ENCODE measurements at places on chromosomes 1 and 21.

DNA sequence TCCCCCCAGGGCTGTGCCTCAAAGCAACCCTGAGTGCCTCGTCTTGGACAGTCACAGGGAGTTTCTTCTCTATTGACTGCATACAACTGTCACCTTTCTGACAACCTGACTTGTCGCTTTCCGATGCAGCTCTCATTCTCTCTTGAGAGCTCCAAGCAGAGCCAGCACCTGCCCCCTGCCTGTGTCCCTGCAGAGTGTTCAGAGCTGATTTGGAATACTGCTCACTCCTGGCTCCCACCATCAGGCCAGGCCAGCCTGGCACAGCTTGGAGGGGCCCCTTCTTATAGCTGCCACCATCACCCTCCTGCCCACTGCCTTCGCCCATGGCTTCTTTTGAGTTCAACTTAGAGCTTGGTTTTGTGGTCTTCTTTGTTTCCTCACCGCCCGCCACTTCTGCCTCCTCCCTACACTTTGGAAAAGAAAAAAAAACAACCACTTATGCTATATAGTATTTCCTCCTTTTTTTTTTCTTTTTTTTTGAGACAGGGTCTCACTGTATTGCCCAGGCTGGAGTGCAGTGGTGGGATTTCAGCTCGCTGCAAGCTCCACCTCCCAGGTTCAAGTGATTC is 12.3 kb downstream of the NCF2 start:
- no peak for DNase-seq

DNA sequence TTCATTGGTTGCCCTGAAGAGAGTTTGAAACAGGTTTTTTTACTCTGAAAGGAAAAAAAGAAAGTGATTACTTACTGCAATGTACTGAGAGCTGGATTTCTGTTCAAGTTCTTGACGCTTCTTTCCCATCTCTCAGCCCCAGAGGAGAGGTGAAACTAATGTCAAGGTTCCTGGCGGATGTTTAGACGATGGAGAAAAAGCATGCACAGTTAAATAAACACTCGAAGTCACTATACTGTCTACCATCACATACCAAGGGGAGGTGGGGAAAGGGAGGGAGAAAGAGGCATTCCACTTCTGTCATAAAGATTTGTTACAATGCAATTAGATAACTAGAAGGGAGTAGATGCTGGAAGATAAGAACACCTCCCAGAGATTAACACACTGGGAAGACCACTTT is 177.0 kb upstream of the TNR start:
- DNase-seq = no peak

DNA sequence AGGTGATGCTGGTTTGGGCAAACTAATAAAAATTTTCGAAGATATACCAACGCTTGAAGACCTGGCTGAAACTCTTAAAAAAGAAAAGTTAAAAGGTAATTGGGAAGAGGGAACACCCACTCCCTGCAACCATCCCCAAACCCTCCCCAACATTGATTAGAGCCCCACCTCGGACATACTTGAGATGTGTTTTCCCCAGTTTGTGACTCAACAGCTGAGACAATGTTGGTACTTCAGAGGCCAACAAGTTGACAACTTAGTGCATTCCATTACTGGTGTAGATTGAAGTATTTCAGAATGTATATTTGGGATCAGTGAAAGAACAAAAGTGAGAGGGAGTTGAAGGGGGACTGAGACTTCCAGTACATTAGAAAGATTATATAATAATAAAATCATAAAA is 5.1 kb downstream of the IFI16 start:
- DNase-seq = no peak

DNA sequence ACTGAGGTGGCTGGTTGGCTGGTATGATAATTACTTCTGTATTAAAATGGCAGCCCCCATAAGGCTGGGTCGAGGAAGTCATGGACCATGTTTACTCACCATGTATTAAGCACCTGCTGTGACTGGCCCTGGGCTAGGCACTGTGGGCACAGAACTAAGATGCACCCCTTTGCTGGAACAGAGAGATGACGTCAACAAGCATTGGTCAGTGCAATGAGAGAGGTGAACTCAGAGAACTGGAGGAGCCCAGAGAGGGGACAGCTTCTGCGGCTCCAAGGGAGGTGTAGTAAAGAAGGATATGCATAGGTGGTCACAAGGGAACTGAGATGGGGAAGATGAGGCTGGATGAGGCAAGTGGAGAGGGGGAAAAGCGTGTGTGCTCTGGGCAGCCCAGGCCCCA is 88.7 kb downstream of the KAZN start:
- no peak for DNase-seq

DNA sequence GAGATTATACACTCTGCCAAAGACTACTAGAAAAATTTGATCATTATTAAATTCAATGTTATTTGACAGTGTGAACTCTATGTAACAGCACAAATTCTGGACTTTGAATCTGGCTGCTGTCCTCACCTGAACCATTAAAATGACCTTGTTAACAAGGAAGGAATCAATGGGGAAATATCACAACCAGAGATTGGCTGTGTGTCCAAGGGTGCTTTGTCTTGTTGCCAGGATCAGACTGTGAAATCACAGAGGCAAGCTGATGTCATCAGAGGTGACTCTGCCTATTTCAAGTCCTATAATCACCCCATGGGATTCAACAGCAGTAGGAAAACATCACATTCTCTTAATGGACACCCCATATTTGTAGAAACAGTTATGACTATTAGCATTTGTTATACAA is 46.8 kb downstream of the ADAMTS5 start:
- no peak for DNase-seq

DNA sequence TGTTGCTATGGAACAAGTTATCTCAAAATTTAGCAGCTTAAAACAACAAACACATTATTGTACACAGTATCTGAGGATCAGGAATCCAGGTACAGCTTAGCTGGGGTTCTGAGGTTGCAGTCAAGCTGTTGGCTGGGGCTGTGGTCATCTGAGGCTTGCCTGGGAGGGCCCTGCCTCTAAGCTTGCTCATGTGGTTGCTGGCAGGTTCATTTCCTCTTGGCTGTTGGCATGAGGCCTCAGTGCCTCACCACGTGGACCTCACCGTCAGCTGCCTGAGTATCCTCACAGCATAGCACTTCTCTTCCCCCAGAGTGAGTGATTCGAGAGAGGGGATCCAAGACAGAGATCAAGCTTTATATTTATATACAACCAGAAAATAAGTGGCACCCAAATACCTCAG is 18.6 kb downstream of the NTPCR start:
- no peak for DNase-seq
